ENCODE measurements at places on chromosomes 2 and 18.

DNA sequence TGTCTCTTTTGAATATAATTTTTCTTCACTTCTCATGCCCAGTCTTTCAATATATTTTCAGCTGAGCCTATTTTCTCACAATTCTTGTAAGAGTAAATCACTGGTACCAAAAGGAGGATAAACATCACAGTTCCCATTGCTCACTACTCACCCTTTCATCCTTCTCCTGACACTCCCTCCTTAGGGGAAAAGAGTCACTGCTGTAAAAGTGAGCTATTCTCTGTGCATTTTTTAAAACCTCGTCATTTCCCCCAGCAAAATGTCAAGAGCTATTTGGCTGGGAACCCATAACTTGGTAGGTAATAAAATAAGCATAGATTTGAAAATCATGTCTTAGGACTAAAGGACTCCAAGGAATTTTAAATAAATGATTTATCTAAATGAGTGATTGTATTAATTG, 340.1 kb upstream of the GYPC start:
- no peak for DNase-seq

GRCh38 chr18:29063346-29063745, 886.4 kb upstream of the CDH2 start:
- DNase-seq: no peak

- DNase-seq: no peak
These were observed 143.0 kb upstream of the MYCN start for GRCh38 chr2:15797231-15797938.

- DNase-seq: no peak
These were observed 209.6 kb upstream of the HNRNPA3 start for GRCh38 chr2:177002983-177003382.

GRCh38 chr2:25856377-25856776, 21.9 kb downstream of the ASXL2 start:
- no peak for DNase-seq

DNA sequence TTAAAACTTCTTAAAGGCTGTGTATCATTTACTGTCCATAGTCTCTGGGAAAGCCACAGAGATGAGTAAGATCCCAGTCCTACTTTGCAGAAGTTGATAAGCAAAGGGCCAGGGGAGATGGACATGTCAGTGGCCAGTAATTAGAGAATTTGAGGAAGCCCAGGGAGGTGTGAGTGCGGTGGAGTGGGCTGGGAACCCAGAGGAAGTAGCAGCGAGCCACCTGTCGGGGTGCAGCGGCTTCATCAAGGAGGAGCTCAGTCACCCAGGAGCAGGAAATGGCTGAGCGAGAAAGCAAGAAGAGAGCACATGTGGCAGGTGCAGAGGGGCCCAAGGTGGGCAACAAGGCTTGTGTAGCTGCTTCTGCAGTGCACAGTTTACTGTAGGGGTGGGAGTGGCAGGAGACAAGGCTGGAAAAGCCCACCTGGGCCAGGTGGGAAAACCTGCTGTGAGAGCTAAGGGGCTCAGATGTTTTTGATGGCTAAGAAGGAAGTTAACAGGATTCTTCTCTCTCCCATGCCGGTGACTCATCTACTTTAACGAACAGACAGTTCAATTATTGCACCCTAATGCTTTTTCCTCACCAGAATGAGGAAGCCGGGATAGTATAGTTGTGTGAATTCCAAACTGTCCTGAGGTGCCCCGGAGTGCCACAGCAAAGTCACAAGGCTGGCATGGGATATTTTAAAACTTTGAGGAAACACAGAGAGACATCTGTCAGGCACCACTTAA, 34.8 kb upstream of the MGAT5 start:
- no peak for DNase-seq

DNA sequence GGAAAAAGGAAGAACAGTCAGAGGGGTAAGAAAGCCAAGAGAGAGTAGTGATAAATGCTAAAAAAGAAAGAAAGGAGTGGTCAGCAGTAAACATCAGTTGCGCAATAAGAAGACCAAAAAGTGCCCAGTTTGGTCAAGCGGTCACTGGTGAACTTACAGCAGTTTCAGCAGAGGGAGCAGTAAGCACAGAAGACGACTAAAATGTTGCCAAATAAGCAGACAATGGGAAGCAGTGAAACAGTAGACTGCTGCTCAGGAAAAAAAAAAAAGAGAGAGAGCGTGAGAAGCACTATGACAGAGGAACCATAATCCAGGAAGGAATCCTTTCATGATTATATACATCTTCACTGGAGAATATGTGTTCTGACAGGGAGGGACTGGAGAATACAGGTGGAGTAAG, 45.8 kb downstream of the DNAJC10 start:
- no peak for DNase-seq

- DNase-seq: no peak
These were observed 4.1 kb upstream of the TCF4 start for GRCh38 chr18:55592106-55592505.

GRCh38 chr2:63500398-63500797, 87.9 kb downstream of the WDPCP start:
- DNase-seq: no peak

GRCh38 chr18:63773551-63773950, 1.7 kb upstream of the SERPINB7 start:
- no peak for DNase-seq

GRCh38 chr18:903701-904100, 970 bp upstream of the ADCYAP1 start:
- DNase-seq: no peak

- no peak for DNase-seq
These were observed 33.2 kb upstream of the REEP1 start for GRCh38 chr2:86370579-86370978.

GRCh38 chr2:225464346-225465025, 65.0 kb downstream of the NYAP2 start:
- DNase-seq: no peak

DNA sequence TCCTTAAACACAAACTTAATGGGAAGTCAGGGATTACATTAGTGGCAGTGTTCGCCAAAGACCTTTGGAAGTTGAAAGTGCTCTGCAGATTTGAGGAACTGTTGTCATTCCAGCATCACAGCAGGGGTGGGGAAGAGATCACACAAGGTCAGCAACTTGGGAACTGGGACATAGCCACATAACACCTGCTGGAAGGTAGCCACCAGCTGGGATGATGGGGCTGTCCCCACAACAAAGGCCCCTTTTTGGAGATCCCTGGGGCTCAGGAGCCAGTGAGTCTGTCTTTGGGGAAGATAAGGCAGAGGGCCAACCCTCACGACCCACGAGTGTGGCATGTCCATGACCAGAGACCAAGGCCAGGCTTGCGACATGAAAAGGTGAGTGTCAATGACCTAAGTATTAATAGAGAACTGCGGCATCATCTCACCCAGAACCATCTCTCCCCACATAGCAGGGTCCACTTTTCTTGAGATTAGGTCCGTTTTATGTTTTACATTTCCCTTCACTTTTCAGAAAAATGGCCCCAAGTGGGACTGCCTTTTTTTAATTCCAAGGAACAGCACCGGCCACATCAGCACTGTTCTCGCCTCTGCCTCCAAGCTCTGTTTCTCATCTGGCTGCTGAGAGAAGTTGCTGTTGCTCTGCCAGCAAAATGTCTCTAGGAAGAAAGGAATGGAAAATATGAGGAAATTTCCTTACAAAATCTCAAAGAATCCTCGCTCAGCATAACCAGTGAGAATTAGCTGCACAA, 106.9 kb downstream of the GFPT1 start:
- no peak for DNase-seq

GRCh38 chr18:41753826-41754225, 201.2 kb upstream of the PIK3C3 start:
- no peak for DNase-seq

- DNase-seq: no peak
These were observed 175.6 kb downstream of the EN1 start for GRCh38 chr2:118671701-118672454.

GRCh38 chr18:31294199-31294747, 23.7 kb upstream of the DSG1 start:
- no peak for DNase-seq

DNA sequence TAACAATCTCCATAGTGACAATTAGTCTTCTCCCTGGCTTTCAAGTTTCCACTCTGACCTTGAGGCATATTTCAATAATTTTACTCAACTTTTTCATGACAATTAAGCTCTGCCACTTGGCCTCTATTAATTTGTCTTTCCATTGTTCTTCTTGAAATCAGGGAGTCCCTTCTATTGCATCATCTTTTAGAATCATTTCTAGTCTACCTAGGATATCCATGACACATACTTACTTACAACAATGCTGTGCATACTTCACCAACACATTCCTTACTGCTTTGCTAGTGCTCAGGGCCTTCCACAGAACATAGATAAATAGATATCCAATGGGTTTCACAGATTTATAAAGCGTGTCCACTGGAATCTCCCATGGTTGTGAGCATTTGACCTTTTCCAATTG, 331.5 kb upstream of the LRP1B start:
- DNase-seq: no peak
